Tongue (tissue), 3 donors: ENCODE measurements at places on chromosomes 7 and 10. TPM values are rescaled to one million over a fixed set of nuclear protein-coding genes. Genes with fewer than 3 reads are reported as not detected.

GRCh38 chr10:6211671-6212635 is 9.2 kb downstream of the PFKFB3 start:
- DNase-seq: peak; percentile 54

DNA sequence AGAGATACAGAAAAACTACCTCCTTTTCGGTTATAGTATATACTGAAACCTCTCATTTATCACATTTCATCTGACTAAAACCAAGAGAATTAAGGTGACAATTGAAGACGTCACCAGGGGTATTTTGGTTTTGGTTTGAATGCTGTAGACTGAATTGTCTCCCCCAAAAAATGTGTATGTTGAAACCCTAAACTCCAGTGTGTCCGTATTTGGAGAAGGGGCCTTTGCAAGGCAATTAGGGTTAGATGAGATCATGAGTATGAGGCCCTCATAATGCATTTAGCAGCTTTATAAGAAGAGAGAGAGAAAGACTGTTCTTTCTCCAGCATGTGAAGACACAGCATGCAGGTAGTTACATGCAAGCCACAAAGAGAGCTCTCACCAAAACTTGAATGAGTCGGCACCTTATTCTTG is 59.5 kb downstream of the CACNA2D1 start:
- DNase-seq: peak; percentile 10

DNA sequence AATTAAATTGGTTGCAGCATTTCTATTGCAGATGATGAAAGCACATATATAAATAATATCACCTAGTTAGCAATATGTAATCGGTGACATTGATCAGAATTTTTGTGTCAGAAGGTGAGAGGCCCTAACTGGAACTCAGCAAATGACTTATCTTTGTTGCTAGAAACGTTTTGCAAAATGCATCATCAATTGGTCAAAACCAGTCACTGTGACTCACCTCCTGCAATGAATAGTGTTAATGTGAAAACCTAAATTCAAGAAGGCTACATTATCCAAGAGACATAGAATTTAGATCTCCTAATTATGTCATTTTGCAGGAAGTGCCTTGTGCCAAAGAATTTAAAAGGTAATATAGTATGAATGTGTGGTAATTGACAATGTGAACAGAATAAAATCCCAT is 9.8 kb upstream of the PNLIPRP3 start:
- DNase-seq: no peak

DNA sequence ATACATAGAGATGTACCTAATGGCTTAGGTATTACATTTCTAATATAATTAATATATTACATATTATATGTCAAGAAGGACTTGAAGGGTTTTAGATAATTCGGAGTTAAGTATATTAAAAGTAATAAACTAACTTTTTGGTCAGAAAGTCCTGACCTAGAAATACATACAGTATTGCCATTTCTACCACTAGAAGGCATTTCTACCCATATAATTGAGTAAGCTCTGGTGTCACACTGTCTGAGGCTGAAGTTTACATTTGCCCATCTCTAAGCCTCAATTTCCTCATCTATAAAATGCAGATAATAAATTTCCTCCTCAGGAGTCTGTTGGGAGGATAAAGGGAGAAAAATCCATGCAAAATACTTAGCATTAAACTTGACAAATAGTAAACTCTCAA is 7.1 kb downstream of the FKBP14 start:
- no peak for DNase-seq

DNA sequence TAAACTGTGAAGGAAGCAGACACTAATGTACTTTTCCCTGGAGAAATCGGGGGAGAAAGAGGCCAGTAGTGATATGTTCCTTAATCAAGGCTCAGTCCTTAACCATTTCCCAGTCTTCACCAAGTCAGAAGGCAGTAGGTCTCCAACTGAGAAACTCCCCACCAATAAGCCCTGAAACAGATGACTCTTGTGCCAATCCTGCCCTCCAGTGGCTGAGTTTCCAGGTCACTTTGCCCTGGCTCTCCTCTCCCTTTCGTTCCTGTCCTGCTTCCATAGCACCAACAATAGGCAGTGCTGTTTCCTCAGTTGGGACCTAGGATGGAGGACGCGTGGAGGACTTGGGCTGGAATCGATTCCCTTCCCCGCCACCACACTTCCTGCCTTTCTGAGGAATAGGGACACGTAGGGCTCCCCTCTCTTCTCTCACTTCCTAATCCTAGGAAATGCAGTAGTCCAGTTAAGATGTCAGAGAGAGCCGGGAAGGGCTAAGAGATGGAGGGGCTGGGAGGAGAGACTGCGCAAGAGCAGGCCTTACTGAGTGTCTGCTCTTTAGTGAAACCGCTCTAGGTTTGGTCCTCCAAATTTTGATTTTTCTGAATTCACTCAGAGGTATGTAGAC is 23.4 kb downstream of the ATOH7 start:
- peak; percentile 61 for DNase-seq

- DNase-seq: no peak
These were observed 31.9 kb upstream of the ADCYAP1R1 start for GRCh38 chr7:31020161-31020560.

- no peak for DNase-seq
These were observed 26.1 kb downstream of the CALML3 start for GRCh38 chr10:5550621-5551530.

DNA sequence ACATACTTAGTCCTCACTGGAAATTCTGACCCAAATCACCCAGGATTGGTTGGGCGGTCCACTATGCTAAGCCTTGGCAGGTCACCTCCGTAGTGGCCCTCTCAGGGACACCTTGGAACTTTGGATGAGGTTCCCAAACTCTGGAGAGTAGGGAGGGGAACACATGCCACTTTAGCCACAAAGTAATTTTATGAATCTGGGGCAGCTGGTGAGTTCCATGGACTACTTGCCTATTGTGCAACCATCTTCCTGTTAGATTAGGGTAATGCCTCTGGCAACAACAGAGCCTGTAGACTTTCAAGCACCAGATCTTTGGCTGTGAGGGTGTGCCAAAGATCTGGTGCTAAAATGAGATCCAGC is 77.7 kb downstream of the ITGB8 start:
- no peak for DNase-seq

The KIAA1217 gene
- 36.0 TPM for total RNA-seq

The CCL24 gene
- not detected for total RNA-seq

The FAM221A gene
- total RNA-seq: 2.7 TPM

The BZW2 gene
- total RNA-seq: 210 TPM

The SOSTDC1 gene
- total RNA-seq: 21.8 TPM

The EIF3B gene
- 148 TPM for total RNA-seq
